ENCODE measurements at places on chromosomes 3 and 15.
A peak's percentile ranks its signal among the peaks of the same experiment; 100 is the strongest.

DNA sequence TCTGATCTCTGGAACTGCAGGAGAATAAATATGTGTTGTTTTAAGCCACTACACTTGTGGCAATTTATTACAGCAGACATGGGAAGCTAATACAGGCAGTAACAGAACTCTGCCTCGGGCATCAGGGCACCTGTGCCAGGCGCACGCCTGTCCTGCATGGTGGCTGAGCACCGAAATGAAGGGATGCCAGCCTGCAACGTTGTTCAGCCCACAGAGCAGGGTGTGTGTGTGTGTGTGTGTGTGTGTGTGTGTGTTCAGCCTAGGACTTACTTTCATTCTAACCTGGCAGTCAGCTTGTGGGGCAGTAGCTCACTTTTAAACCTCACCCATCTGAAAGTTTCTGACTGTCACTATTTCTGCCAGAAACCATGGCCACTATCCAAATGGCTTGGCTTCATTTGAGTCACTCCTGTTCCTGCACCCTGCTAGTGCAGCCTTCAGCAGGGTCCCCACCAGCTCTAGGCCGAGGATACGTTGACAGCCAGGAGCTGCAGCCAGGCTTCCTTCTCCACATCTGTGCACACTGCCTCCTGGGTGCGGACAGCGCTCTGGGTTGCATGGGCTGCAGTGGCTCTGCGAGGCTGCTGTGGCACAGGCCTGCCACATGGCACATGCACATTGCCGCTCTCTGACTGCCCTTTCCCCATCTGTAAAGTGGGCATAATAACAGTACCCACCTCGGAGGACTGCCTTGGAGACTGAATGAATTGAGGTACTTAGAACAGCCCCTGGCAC is 4.5 kb downstream of the UROC1 start:
- no peak for DNase-seq

- DNase-seq, result peak; percentile 35
Observed at GRCh38 chr3:63791974-63792373, 27.1 kb upstream of the C3orf49 start.

DNA sequence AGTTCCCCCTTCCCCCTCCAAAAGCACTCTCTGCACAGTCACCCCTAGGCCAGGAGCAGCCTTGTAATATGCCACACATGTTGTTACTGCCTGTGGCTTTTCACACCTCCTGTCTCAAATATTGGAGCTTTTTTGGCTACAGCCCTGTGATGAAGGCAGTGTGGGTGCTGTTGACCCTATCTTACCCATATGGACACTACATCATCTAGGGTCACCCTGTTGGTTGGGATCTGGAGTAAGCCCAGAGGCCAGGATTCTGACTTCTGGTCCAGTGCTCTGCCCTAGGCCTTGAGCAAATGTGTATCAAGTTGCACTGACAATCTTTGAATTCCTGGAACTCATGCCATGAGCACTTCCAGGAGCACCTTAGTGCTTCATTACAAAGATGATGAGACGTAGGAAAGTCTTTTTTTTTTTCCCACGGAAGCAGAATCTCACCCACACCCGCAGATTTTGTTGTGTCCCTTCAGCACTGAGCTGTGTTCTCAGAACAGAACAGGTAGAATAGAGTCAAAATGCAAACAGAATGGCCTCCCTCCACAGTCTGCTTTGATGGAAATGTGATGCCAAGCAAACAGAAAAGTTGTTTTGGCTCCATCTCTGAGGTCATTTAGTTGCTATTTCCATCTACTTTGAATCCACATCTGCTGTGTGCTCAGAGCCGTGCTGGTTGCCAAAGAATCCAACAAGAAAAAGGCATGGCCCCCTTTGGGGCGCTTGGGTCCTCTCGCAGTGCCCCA is 49.6 kb downstream of the SMAD3 start:
- no peak for DNase-seq

DNA sequence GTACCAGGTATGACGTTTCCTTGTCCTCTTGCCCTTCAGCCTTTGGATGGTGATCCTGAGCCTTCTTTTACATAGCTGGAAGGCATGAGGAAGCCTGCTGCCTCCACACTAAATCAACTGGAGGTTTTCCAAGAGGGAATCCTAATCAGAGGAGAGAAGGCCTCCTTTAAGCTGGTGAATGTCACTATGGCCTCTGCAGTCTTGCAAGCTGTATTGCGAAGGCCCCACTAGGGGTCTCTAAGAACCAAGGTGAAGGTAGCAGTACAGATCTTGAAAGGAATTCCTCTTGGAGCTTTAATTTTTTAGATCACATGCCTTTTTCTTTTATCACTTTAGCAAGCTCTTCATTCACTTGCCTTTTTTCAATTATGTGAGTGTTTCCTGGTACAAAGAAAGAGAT is 119.2 kb downstream of the GHSR start:
- DNase-seq, result no peak

DNA sequence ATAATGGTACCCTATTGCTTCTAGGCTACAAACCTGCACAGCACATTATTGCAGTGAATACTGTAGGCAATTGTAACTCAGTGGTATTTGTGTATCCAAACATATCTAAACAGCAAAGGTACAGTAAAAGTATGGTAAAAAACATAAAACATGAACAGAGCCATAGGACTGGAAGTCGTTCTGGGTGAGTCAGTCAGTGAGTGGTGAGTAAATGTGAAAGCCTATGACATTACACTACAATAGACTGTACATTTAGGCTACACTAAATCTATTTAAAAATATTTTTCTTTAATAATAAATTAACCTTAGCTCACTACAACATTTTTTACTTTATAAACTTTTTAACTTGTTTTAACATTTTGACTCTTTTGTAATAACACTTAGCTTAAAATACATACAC is 21.3 kb downstream of the RAB6B start:
- DNase-seq, result no peak

DNA sequence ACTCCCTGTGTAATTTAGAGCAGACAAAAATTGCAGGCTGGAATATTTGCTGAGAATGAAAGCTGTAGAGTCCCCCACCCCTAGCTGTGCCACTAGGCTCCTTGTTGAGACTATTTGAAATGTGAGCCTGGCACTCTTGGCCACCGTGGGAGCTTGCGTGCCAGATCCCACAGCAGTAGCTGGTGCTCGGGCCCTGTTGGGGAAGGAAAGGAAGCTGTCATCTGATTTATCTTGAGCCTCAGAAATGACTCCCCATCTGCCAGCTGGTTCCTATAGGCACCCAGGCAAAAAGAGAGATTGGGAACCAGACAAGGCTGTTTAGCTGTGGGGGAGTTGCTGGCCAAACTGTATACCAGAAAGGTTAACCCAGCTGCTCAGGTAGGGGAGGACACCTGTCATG is 23.4 kb upstream of the CLEC3B start:
- DNase-seq, result no peak

- DNase-seq, result no peak
Observed at GRCh38 chr15:77180757-77181156, 109.8 kb upstream of the TSPAN3 start.

- no peak for DNase-seq
Observed at GRCh38 chr15:66845266-66845785, 143.3 kb downstream of the SMAD6 start.

GRCh38 chr3:195587824-195588223 is 4.1 kb upstream of the APOD start:
- no peak for DNase-seq

DNA sequence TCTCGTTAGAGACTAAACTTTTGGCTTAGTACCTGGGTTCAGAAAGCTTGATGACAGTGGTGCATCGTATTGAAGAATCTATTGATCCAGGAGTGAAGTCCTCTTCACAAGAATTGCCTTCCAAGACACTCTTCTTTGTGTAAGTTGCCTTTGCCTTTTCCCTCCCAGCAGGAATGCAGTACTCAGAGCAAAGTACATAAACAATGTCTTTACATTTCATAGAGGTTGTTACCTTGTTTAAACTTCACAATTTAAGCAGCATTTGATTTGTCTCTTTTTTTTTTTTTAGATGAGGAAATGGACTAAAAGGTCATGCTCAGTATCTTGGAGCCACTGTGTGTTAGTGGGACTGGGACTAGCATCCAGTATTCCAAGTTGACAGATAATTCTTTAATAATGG is 9.9 kb downstream of the RAB7A start:
- no peak for DNase-seq

GRCh38 chr3:19960696-19961095 is 13.8 kb downstream of the RAB5A start:
- no peak for DNase-seq

GRCh38 chr3:155753038-155753639 is 8.3 kb upstream of the PLCH1 start:
- no peak for DNase-seq

DNA sequence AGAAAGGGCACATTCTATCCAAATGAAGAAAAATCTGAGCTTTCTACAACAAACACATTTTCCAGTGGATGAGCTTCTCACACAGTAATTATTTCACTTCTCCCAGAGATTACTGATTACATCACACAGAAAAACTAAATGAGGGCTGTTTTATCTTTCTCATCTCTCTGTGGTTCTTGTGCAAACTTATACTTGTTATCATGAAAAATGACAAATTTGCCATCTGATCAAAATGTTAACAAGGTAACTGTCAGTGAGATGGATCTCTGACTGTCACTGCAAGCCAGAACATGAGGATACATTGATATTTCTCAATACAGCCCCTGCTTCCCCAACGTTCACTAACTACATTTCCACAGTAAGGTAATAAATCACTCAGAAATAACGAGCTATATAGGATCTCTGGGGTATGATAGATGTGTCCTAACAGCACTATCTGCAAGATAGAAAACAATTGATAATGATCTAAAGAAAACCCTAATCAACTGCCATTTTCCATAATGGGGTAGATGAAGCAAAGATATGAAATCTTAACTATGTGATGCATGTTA is 829.3 kb upstream of the CFAP20DC start:
- DNase-seq, result no peak

- peak; percentile 9 for DNase-seq
Observed at GRCh38 chr15:28098766-28099554, at the start of gene OCA2. Gene OCA2, minus strand, starts transcription at chr15:28099315. Its CDS starts 17,441 bp downstream, at chr15:28081874.

DNA sequence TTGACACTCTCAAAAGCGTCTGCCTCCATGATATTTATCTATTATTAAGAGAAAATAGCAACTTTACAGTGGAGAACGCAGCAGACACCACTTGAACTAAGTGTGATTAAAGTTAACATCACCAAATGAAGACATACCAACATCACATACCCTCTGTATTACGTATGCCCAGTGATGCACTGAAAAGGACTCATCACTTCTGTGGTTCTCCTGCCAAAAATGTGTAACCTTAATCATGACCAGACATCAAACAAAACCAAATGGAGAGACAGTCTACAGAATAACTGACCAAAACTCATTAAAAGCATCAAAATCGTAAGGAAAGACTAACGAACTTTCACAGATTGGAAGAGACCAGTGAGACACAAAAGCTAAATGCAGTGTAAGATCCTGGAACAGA is 103.2 kb downstream of the PPP2R3A start:
- DNase-seq, result peak; percentile 69

GRCh38 chr15:51970132-51970817 is 1.3 kb downstream of the LEO1 start:
- DNase-seq, result no peak

- DNase-seq, result no peak
Observed at GRCh38 chr15:38378161-38378560, 75.8 kb upstream of the FAM98B start.

- no peak for DNase-seq
Observed at GRCh38 chr3:138692152-138692551, 83.6 kb downstream of the FAIM start.

DNA sequence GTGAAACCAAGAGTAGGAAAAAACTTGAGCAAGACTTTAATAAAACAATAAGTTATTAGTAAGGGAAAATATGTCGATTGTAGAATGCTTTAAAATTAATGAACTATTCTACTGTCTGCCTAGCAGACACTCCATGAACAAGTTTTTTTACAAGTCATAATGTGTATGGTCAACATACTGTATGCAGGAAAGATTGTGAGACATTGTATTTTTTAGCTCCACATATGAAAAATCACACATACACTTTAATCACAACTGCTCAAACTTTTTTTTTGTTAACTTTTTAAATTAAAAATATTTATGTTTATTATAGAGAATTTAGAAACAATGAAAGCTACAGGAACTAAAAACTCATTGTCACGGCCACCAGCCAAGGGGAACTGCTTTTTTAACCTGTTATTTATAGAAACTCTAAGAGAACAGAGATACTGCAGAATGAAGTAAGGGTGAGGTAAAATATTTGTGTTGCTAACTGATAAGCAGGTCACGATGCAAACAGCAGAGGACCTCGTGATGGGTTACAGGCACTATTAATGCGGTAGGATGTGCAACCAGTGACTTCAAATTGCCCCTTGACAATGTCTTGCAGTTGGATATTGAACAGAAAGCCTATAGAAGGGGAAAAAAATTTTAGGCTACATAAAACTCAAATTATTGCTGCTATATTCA is 53.0 kb downstream of the THSD4 start:
- DNase-seq, result no peak

GRCh38 chr15:90519688-90520087 is 10.0 kb upstream of the CRTC3 start:
- no peak for DNase-seq

DNA sequence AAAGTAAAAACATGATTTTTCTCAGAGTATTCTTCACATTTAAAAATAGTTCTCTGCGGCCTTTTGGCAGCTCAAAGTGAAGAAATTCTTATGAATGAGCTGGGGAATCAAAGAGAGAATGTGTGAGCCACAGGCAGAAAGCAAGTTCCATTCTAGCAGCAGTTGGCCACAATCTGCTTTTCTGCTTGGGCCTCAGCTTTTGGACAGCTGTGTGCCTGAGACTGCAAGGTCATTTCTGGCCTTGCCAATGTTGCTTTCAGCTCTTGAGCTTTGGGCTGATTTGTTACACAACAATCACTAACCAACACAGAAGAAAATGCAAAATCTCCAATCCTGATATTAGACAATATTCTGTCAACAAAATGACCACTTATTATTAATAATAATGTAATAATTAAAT is 14.4 kb upstream of the TM4SF4 start:
- DNase-seq, result no peak

DNA sequence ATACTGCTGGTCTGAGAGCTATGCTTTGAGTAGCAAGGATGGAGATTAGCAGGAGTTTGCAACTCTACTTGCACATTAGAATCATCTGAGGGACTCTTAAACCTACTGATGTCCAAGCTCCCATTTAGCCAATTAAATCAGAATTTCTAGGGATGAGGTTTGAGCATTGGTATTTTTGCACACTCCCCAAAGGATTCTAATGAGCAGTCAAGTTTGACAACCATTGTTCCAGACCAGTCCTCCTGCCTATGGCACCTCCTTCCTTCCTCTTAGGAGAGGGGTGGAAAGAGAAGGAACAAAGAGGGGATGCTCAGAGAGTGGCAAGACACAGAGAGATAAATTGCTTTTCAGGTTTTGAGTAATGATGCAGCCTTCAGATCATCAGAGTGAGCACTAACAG is 275.5 kb upstream of the ROPN1 start:
- no peak for DNase-seq

GRCh38 chr15:60945196-60945595 is 283.9 kb downstream of the RORA start:
- no peak for DNase-seq

GRCh38 chr3:151398895-151399294 is 14.3 kb upstream of the P2RY12 start:
- DNase-seq, result no peak

GRCh38 chr3:60841355-60841754 is 409.9 kb downstream of the FHIT start:
- DNase-seq, result no peak

GRCh38 chr3:11567516-11568467 is 75.9 kb downstream of the VGLL4 start:
- no peak for DNase-seq
